ENCODE measurements at places on chromosomes 5 and 9. TPM values are rescaled to one million over a fixed set of nuclear protein-coding genes. Genes with fewer than 3 reads are reported as not detected.

TSLP gene
- 0.59 TPM for total RNA-seq

DNA sequence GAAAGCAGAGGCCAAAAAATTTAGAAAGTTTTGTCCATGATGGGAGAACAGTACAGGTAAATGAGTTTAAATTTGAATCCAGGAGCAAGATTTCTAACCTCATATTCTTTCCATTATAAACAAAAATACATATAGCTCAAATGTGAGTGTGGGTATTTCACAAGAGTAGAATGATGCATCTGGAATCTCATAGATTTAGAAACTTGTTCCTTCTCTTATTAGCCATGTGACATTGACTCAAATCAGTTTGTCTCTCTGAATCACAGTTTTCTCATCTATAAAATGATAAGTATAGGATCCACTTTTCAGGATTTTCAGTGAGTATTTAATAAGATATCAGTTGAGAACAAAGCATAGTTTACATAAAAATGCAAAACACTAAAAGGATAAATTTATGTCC, 436.3 kb upstream of the PAPPA start:
- no peak for DNase-seq

- DNase-seq = peak; percentile 21
Observed at GRCh38 chr9:92385001-92385400, 19.4 kb downstream of the OGN start.

- DNase-seq = no peak
Observed at GRCh38 chr9:93668261-93668871, 92.0 kb downstream of the PHF2 start.

DNA sequence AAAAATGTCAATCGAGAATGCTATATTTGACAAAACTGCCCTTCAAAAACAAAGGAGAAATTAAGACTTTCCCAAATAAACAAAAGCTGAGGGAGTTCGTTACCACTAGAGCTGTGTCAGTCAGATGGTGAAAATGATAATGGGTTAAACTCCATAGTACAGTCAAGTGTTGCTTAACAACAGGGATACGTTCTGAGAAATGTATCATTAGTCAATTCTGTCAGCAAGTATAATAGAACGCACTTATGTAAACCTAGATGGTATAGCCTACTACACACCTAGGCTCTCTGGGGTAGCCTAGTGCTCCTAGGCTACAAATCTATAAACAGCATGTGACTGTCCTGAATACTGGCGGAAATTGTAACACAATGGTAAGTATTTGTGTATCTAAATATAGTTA, 138.7 kb downstream of the DRD1 start:
- DNase-seq = no peak

GRCh38 chr9:90904706-90905478, 103.3 kb downstream of the SYK start:
- no peak for DNase-seq

DNA sequence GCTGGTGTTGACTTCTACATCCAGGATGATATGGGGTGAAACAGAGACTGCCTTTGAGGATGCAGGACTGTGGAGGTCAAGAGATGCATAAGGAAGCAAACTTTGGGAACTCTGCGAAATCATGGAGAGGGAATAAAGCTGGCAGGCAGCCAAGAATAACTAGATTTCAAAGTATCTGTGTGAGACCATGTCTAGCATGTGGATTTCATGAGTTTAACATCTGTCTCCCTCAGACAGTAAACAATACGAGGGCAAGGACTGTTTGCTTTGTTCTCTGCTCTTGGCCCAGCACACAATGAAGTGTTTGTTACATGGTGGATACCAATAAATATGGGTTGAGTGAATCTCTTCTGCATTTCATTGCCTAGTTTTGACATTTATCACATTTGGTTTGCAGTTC, 71.3 kb downstream of the RASEF start:
- peak; percentile 75 for DNase-seq

DNA sequence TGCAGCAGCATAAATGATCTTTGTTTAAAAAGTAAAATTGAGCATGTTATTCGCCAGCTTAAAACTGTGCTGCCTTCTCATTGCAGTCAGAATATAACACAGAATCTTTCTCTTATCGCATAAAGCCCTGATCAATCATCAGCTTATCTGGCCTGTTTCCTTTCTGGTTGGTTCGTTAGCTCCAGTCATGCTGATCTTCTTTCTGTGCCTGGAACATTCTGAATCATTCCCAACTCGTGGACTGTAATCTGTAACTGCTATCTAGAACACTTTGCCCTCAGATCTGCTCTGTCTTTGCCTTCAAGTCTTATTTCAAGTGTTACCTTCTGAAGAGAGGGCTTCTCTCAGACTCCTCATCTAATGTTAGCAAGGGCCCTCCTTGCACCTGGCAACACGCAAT, 11.9 kb upstream of the FER start:
- DNase-seq = no peak

Measured in skin of body (tissue), 3 donors.